Right renal cortex interstitium (tissue), 3 donors: ENCODE measurements at places on chromosomes 3 and 15. TPM values are rescaled to one million over a fixed set of nuclear protein-coding genes. Genes with fewer than 3 reads are reported as not detected.

Gene ESYT3
- polyA plus RNA-seq = 1.2 TPM

- DNase-seq = no peak
Measured at GRCh38 chr15:47340571-47340920, 376.8 kb upstream of the SEMA6D start.

GRCh38 chr15:89203705-89204273, 17.6 kb downstream of the RLBP1 start:
- no peak for DNase-seq

DNA sequence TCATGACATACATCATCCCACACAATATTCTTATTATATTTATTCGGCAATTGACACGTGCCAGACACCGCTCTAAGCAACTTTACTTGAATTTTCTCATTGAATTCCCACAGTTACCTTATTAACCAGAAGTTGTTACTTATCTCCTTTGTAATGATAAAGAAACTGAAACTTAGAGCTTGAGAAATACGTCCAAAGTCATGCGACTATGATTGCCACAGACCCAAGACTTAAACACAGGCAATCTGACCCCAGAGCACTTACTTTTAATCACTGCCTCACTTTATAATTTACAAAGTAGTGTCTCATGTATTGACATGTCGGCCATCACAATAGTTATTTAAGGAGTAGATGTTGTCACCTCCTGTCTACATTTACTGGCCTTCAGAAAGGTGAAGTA, 64.7 kb downstream of the ATP13A4 start:
- no peak for DNase-seq

DNA sequence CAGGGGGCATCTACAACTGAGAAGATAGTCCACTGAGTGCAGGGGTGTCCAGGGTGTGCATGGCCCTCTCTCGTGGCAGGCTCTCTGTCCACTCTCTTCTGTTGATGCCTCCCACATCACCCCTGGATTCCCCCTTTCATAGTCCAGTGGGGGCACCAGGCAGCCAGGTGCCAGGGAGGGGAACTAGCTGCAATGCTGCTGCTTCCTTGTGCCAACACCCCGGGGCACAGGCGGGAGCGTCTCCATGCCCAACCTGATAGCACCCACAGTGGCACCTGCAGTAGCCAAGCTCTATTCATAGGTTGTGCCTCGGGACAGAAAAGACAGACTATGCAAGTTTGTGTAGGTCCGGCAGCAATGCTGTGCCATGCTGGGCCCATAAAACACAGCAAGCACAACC, 11.7 kb downstream of the DUOX2 start:
- DNase-seq = no peak
